ENCODE measurements at places on chromosomes 5 and 9.

DNA sequence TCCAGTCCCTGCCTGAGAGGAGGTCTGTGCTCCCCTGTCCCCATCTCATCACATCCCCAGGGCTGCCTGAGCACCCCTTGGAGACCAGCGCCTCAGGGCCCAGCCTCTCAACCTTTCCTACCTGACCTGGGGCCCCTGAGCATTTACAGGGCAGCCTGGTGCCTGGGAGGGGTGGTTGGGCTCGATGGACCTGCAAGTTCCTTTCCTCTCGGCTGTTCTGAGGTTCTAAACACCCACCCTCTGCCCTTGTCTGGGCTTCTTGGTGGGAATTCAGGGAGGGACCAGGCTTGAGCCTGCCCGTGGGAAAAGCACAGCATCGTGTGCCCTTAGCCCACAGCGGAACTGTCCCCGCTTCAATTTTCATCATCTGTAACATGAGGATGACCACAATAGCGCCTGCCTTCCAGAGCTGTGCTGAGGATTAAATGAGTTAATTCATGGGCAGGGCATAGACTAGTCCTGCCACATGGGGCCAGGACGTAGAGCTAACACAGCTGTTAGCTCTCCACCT lies 91.0 kb upstream of the SH3PXD2B start:
- DNase-seq: no peak

DNA sequence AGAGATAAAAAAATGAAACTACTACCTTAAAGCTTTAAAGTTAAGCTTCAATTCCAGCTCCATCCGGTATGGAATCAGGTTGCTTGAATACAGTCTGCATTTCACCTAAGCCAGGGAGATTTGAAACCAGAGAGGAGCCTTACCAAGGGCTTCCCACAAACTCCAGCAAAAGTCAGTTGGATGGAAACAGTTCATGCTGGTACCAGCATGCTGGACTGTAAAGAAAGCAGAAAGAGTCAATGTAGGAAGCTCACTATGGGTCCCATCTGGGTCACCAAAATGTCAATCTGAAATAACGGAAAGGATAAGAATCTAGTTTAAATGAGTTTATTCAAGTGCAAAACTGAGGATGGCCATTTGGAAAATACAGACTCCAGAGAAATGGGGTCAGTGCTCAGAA lies 65.3 kb downstream of the CDO1 start:
- DNase-seq: no peak

GRCh38 chr5:57817924-57818323 lies 335.3 kb upstream of the ACTBL2 start:
- DNase-seq: no peak

DNA sequence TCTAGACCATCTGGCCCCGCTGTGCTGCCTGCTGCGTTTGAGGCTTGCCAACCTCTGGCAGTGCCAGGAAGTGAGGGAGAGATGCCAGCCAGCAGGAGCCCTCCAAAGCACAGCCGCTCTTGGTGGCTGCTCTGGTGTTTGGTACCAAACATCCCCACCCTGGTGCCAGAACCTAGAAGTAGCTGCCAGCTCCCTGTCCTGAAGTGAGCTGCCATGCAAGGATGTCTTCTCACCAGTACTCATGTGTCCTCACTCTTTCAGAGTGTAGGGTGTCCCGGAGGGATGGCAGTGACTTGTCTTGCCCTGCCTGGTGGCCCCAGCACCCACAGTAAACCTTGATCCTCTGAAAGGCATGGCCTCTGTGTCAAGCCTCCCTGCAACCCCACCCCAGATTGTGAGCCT lies 43.4 kb downstream of the AMBP start:
- DNase-seq: no peak

GRCh38 chr5:34708777-34709176 lies 52.6 kb downstream of the RAI14 start:
- no peak for DNase-seq

- DNase-seq: no peak
Observed at GRCh38 chr9:32581512-32582143, 8.7 kb upstream of the NDUFB6 start.

- DNase-seq: no peak
Observed at GRCh38 chr9:98570663-98571440, 137.9 kb downstream of the GABBR2 start.

DNA sequence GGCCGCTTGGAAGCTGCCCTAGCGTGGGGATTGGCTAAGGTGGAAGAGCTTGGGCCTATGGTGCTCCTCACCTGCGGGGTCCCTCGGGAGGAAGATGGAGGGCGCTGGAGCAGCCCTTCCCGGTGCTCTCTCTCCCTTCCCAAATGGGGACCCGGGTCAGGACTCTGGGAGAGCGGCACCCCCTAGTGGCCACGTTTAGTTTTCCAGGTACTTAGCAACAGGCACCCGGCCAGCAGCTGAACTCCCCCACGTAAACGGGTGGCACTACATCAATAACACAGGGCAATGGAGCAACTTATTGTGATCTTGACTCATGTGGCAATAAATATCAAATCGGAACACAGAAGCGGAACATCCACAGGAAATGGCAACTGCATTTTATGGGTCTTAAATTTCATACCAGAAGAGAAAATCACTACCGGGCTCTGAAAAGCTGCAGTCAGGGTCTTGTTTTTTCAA lies 316.6 kb downstream of the AGTPBP1 start:
- no peak for DNase-seq

- no peak for DNase-seq
Observed at GRCh38 chr5:139369181-139369580, 13.9 kb downstream of the SLC23A1 start.

DNA sequence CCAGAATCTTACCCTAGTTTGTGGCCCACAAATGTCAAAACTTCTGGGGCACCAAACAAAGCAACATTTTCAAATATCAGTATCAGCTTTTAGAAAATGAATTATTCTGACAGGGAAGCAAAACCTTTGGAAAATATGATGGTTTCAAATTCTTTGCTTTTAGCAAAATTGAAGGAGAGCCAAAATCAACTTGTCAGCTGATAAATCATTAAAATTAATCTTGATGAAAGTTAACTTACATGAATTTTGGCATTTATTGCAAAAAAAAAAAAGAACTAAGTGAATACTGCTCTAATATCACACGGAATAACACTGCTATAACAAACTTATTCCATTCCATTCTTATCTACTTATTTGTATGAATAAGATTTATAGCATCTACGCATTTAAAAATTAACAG lies 158.1 kb upstream of the TARS1 start:
- no peak for DNase-seq

GRCh38 chr5:111859031-111859430 lies 102.0 kb upstream of the NREP start:
- no peak for DNase-seq

DNA sequence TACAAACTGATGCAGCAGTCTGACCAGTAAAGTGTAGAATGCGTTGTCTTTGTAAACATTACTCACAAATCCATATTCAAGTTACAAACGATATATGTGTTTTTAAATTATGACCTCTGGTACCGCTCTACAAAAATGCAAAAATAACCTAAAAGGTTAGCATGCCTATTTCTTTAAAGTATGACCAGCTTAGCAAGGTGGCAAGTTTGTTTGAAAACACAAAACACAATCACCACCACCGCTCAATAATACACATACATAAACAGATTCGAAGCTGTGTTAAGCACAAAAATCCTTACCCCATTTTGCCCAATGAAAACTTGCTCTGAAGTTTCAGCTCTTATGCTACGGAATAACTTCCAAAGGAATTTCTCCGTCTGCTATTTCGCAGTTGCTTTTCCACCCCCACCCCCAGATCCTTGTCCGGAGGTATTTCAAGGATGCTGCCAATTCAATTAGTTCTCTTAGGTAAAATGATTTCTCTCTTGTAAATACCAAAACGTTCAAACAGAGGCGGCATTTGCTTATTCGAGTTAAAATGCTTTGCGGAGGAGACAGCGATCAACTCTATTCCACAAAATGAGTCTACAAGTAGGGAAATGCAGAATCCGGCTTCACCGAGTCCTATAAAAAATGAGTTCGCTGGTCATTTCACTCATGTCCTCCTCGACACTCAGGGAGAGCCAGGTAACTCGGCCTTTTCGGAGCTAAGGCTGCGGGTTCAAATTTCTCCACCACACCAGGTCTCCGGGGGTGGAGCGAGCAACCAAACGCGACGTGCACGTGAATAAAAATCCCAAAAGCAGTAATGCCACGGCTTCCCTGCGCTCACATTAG lies 1.2 kb downstream of the HOMER1 start:
- DNase-seq: no peak

DNA sequence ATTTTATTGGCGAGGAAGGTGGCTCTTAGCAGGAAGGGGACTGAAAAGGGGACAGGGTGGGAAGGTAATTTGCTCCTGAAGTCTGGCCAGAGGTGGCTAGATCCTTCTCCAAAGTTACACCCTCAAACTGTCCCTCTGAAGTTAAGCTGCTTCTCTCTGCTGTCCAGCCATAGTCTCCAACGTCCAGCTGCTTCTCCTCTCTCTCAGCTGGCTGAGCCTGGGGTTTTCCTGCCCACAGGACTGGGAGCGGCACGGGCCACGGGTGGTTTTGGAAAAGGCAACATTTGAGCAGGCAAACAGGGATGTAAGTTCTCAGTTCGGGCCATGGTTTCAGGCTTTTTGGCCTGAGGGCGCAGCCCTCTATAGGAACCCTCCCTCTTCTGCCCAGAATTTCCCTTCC lies 128.3 kb downstream of the YIPF5 start:
- DNase-seq: no peak

DNA sequence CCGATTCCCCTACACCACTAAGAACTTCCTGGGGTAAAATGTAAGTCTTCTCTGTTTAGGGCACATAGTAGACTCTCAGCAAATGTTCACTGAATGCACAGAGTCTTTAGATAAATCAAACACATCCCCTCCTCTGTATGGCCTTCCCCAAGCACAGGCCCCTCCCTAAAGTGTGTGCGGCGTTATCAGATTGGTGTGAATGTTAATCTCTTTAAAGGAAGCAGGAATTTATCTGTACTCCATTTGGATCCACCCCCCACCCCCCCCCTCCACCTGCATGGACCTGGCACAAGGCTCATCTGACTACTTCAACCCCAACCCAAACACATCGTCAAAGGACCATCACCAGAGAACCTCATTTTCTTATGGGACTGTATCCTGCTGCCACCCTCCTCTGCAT lies 6.3 kb downstream of the PCDH1 start:
- DNase-seq: no peak

GRCh38 chr9:130834371-130835336 lies at the start of gene ABL1:
ABL1 (plus strand) TSS chr9:130835254; CDS start chr9:130835447, 193 bp downstream.
- DNase-seq: no peak

DNA sequence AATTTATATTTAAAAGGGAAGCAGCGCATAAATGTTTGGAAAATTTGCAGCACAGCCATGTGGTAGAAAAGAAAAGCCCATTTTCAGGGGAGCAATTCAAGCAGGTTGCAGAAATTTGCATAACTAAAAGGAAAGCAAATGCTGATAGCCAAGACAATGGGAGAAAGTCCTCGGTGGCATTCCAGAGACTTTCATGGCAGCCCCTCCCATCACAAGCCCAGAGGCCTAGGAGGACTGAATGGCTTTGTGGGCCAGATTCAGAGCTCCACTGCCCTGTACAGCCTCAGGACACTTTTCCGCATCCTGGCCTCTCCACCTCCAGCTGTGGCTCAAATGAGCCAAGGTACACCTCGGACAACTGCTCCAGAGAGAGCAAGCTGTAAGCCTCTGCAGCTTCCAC lies 462.9 kb downstream of the CDK5RAP2 start:
- no peak for DNase-seq

DNA sequence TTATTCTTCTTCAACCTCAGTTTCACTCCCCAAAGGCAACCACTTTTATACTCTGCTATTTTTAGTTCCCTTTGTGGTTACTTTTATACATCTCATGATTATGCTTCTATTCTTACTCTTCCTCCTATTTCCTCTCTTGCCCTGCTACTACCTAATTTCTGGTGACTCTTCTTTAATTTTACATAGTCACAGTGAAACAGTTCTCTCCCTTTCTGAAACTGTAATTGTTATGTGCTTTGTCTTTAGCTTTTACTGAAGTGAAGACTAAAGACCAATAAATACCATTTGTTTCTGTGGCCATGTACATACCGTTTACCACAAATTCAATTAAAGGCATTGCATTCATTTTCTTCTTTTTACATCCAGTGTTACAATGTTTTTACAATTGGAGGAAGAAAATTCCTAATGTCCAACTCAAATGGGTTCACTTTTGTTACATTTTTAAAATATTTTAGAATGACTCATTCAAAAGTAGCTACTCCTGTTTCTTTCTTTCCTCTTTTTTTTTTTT lies 410.6 kb downstream of the PSAT1 start:
- DNase-seq: no peak

GRCh38 chr5:147169399-147169798 lies 65.4 kb upstream of the STK32A start:
- DNase-seq: no peak

- DNase-seq: no peak
Observed at GRCh38 chr5:161167016-161167767, 315.2 kb upstream of the ATP10B start.

DNA sequence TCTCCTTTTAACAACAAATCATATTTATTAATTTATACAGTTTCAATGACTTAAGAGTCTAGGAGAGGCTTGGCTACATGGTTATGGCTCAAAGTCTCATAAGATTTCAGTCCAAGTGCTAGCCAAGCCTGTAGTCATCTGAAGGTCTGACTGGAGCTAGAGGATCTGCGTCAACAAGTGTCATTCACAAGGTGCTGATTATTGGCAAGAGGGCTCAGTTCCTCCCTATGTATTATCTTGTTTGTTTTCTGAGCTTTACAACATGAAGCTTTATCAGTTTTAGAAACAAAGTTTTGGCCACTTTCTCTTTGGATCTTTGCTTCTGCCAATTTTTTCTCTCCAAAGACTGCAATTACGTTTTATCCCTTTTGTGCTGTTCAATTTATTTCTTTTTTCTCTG lies 94.7 kb downstream of the RICTOR start:
- no peak for DNase-seq

- DNase-seq: no peak
Observed at GRCh38 chr5:179788193-179788854, 5.5 kb upstream of the LTC4S start.

GRCh38 chr5:33531824-33532223 lies 91.1 kb downstream of the TARS1 start:
- no peak for DNase-seq

DNA sequence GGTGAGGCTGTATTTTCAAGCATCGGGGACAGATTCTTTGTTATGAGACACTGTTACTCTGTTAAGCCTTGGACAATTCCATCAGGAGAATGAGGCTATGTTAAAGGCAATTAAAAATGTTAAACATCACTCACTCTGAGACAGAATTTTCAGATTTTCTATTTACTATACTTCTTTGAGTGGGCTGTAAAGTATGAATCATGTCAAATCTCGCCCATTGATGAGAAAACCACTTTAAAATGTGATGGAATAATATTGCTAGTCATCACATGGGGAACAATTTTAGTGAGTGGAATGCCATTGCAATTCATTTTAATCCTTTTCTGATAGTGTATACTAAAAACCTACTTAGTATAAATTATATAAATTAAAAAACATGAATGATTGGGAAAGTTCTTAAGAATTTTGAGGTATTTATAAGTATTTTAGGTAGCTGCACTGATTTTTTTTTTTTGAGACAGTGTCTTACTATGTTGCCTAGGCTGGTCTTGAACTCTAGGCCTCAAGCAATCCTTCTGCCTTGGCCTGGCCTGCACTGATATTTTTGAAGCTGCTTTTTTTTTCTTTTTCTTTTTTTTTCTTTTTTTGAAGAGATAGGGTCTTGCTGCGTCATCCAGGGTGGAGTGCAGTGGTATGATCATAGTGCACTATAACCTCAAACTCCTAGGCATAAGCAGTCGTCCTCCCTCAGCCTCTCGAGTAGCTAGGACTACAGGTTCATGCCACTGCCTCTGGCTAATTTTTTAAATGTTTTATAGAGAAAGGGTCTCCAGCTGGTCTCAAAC lies 73.2 kb downstream of the KIAA1958 start:
- no peak for DNase-seq

Measured in NCI-H187 treated with DMSO at 0.1 percent for 48 hours (cell line).